Stromal cell of bone marrow (primary cell): ENCODE measurements at places on chromosomes 6 and 20.

DNA sequence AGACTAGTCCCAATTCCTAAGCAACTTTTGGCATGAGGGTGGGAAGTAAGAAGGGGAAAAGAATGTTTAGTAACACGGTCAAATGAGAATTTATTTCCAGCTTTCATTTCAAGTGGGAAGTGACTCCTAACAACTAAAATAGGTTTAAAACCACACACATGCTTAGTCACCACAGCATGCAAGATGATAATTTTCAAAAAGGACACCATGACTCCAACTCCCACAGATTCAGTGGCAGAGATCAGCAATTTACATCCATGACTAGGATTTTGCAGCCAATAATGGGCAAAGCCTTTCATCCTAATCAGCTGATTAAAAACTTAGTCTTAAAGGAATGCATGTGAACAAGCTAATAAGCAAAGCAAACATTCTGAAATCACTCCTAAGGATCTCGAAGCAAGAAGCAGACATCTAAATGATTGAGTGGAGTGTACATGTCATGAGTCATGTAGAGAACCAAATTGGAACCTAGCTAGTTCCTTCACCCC, 48.1 kb upstream of the GCLC start:
- DNase-seq: peak; percentile 79

- DNase-seq: no peak
These were observed 123.1 kb downstream of the CDKAL1 start for GRCh38 chr6:20657274-20657800.

- DNase-seq: no peak
These were observed 23.5 kb upstream of the ANGPT4 start for GRCh38 chr20:939606-940005.

GRCh38 chr20:48731536-48731935, 96.3 kb downstream of the PREX1 start:
- no peak for DNase-seq

DNA sequence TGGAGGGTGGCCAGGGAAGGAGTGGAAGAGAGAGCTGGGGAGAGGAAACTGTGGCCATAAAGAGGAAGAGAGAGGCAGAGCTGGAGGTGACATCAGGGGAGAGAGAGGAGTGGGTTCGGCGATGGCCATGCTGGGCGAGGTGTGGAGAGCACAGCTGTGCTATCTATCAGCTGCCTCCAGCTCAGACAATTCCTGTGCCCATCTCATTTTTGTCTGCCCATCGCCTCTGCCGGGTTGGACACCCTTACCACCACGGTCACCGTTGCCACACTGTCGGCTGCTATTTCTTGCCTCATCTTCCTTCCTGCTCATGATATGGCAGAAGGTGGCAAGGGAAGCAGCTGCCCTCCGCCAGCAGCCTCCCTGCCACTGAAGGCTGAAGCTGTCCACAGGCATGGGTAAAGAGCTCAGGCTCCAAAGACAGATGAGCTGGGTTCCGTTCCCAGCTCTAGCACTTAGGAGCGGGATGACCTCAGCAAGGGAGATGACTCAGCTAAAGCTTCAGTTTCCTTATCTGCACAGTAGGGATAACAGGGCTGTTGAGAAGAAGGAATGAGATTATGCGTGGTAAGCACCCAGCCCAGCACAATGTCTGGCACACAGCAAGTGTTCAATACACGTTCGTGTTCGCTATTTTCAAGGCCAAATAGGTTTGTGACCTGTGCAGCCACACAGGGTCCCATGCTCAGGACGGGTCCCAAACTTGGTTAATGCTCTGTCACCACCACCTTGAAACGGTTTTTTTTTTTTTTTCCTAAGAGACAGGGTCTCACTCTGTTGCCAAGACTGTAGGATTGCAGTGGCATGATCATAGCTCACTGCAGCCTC, 21.9 kb upstream of the TAF8 start:
- DNase-seq: no peak

- no peak for DNase-seq
These were observed 217.0 kb downstream of the ADGRG6 start for GRCh38 chr6:142518761-142519160.

DNA sequence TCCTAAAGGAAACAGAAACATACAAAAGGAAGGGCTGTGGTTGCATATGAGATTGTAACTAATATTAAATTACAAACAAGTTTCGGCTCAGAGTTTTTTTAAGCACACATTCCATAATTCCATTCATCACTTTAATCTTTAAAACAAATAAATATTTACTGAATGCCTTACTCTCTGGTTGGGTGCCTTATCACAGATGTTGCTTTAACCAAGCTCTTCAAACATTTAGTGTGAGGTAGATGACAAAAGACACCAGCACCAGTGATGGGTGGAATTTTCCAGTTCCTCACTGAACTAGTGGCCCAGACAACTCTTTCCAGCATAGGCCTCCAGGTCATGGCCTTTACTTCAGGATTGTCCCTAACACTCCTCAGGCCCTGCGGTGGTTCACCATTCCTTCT, 58.7 kb downstream of the ARHGAP18 start:
- no peak for DNase-seq

DNA sequence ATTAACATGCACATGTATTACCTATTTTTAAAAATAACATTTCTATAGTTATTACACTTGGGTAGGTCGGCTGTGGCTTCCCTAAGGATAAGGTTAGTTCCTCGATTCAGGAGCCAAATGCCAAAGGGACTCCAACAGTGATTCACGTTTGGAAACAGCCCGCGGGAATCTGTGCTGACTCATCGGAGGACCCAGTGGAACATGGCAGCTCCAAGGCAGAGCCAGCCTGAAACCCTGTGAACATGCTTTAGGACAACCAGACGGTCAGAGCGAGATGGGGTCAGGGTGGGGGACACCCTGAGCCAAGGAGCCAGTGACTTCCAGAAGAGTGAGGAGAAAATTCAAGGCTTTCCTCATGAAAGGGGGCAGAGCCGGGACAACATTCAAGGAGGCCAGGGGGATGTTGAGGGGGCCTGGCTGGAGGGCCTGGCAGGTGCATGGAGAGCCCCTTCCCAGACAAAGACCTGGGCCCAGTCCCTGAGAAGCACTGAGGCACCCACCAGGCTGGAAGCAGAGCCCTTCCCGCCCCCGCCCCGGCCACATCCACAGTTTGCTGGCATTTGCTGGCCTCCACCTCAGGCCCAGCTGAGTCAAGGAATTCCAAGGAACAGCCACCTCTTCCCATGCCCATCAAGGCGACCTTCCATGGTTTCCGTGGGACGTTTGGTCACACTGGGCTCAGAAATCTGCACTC, 133.2 kb downstream of the SNX5 start:
- DNase-seq: peak; percentile 82

- peak; percentile 90 for DNase-seq
These were observed 1.6 kb upstream of the ATXN1 start for GRCh38 chr6:16762550-16763477.
